ENCODE measurements at places on chromosomes 2 and 18.

- no peak for DNase-seq
Observed at GRCh38 chr2:220043155-220043989, 415.9 kb downstream of the SLC4A3 start.

- no peak for DNase-seq
Observed at GRCh38 chr2:79428745-79429144, 84.1 kb upstream of the CTNNA2 start.

DNA sequence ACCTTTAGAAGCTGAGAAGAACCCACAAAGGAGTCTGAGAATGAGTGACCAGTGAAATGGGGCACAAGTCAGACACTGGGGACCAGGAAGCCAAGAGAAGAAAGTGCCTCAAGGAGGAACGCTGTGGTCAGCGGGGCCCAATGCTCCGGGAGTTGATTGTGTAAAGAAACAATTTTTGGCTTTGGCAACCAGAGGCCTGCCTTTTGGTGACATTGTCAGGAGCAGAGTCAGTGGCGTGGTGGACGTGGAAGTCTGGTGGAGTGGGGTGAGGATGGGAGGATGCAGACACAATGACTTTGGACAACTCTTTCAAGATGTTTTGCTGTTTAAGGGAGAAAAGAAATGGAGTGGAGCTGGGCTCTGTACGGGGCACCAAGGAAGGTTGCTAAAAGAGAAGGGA, 100.2 kb upstream of the SEC11C start:
- DNase-seq = no peak

- DNase-seq = no peak
Observed at GRCh38 chr2:27485496-27485895, 4.0 kb downstream of the IFT172 start.

- DNase-seq = no peak
Observed at GRCh38 chr2:215594766-215595165, 158.9 kb upstream of the FN1 start.

GRCh38 chr2:113236367-113237159, 42.2 kb downstream of the PAX8 start:
- DNase-seq = no peak

DNA sequence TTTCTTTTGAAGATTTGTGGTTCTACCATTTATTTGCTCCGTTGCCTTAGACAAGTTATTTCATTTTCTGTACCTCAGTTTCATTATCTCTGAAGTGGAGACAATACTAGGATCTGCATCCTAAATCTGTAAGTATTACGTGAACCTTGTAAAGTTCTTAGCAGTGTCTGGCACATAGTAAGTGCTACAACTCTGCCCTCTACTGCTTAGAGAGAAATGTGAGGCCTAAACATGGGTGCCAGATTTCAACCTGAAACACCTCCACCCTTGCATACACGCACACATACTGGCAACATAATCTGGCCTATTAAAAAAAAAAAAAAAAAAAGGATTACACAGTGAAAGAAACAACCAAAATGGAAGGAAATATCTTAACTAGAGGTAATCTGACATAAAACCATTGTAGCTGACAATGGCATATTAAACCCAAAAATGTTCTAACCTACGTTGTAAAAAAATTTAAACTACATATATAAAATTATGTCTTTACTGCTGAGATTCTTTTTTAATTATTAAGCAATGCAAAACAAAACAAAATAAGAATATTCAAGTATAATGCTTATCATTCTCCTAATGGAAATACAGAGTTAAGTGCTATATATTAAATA, 132.6 kb downstream of the MAP2 start:
- no peak for DNase-seq
